ENCODE measurements at places on chromosomes 2 and 18. TPM values are rescaled to one million over a fixed set of nuclear protein-coding genes. Genes with fewer than 3 reads are reported as not detected.

CKAP2L gene
- 1.5 TPM for total RNA-seq

TMEM169 gene
- total RNA-seq: 4.3 TPM

REV1 gene
- 49.9 TPM for total RNA-seq

MMADHC gene
- total RNA-seq: 56.8 TPM

CHMP3 gene
- 71.1 TPM for total RNA-seq

C2orf66 gene
- total RNA-seq: not detected

DNA sequence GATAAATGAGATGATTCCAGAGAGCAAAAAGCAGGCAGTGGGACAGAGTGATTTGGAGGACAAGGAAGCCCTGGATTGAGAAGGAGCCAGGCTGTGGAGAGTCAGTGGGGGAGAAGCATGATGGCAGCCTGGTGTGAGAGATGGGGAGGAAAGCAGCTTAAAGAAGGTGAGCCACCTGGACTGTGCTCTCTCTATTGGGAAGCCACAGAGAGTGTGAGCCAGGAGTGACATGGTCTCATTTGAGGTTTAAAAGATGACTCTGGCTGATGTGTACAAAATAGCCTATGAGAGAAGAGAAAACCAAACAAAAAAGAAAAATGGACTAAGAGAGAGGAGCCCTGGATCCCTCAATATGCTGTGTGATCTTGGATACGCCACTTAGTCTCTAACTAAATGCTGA is 12.9 kb upstream of the EPAS1 start:
- peaks cover 5% of the 10 kb centered on the region for H3K27me3 ChIP-seq
- no peak for DNase-seq
- H3K4me1 ChIP-seq: no peaks in the 10 kb centered on the region
- no peak overlapping the region for H3K4me3 ChIP-seq

GRCh38 chr18:6951336-6952090 is 166.1 kb downstream of the LAMA1 start:
- H3K27me3 ChIP-seq: no peaks in the 10 kb centered on the region
- H3K27ac ChIP-seq: no peak overlapping the region
- no peak for DNase-seq
- H3K4me3 ChIP-seq: no peak overlapping the region

DNA sequence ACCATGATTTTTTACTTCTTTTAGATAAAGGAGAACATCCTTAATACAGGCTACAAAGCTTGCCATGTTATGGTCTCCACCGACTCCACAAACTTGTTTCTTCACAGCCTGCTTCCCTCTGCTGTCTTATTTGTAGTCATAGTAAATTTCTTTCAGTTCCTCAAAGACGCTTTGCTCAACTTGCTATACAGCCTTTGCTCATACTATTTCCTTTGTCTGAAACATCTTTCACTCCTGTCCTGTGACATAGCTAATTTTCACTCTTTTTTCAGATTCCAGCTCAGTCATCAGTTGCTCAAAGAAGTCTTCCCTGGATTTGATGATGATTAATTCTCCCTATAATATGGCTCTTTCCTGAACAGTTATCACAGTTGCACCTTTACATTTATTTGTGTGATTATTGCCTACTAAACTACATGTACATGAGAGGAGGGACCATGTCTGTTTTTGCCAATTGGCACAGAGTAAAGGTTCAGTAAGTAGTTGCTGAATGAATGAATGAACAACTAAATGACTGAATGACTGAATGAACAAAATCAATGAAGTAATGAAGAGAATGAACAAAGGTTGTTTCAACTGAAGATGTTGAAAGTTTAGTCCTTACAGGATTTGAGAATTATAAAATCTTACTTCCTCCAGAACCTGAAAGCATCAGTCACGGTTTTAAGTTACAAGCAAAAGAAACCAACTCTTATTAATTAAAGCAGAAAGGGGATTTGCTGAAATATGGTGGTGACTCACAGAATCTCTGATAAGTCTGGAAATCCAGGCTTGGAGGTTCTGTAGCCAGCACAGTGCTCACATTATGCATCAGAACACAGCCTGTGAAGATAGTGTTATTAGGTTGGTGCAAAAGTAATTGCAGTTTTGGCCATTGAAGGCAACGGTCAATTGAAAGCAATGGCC is 186.4 kb upstream of the FAM98A start:
- no peak overlapping the region for H3K27ac ChIP-seq
- no peaks in the 10 kb centered on the region for H3K27me3 ChIP-seq
- no peak overlapping the region for H3K4me3 ChIP-seq
- DNase-seq: no peak
- H3K4me1 ChIP-seq: no peaks in the 10 kb centered on the region
- no peaks in the 10 kb centered on the region for H3K36me3 ChIP-seq

DNA sequence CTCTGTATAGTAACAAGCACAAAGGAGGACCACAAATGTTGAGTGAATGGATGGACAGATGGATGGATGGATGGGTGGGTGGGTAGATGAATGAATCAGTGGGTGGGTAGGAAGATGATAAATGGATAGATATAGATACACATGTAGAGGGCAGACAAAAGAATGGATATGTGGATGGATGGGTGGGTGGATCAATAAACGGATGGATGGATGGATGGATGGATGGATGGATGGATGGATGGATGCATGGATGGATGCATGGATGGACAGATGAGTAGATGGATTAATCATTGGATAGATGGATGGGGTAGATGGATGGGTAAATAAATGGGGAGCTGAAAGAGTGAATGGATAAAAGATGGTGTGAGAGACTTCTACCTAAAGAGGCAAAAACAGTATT is 92.3 kb upstream of the GPR45 start:
- H3K4me3 ChIP-seq: no peak overlapping the region
- DNase-seq: no peak
- H3K36me3 ChIP-seq: no peaks in the 10 kb centered on the region
- peaks cover 3% of the 10 kb centered on the region for H3K4me1 ChIP-seq
- peaks cover 12% of the 10 kb centered on the region for H3K27me3 ChIP-seq

DNA sequence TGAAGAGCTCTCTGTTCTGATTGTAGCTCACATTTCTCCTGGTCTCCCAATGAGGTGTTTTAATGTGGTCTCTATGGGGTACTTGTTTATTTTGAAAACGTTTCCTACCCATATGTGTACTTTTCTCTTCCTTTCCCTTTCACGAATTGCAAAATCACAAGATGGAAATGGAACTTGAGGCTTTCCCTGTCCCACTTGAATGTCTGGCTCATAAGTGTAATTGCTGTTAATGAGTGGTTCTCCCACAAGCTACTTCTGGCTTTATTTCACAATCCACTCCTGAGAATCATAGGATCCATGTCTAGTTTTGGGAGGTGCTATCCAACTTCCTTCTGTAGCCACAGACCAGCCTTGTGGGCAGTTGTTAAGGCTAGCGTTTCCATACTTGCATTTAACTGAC is 81.1 kb upstream of the CAVIN2 start:
- no peak overlapping the region for H3K4me3 ChIP-seq
- H3K27me3 ChIP-seq: no peaks in the 10 kb centered on the region
- no peak overlapping the region for H3K27ac ChIP-seq

- H3K27ac ChIP-seq: no peak overlapping the region
- H3K36me3 ChIP-seq: no peaks in the 10 kb centered on the region
- H3K4me1 ChIP-seq: no peaks in the 10 kb centered on the region
- peaks cover 9% of the 10 kb centered on the region for H3K27me3 ChIP-seq
- H3K4me3 ChIP-seq: no peak overlapping the region
Measured at GRCh38 chr2:109409321-109410038, 204.3 kb downstream of the SEPTIN10 start.

DNA sequence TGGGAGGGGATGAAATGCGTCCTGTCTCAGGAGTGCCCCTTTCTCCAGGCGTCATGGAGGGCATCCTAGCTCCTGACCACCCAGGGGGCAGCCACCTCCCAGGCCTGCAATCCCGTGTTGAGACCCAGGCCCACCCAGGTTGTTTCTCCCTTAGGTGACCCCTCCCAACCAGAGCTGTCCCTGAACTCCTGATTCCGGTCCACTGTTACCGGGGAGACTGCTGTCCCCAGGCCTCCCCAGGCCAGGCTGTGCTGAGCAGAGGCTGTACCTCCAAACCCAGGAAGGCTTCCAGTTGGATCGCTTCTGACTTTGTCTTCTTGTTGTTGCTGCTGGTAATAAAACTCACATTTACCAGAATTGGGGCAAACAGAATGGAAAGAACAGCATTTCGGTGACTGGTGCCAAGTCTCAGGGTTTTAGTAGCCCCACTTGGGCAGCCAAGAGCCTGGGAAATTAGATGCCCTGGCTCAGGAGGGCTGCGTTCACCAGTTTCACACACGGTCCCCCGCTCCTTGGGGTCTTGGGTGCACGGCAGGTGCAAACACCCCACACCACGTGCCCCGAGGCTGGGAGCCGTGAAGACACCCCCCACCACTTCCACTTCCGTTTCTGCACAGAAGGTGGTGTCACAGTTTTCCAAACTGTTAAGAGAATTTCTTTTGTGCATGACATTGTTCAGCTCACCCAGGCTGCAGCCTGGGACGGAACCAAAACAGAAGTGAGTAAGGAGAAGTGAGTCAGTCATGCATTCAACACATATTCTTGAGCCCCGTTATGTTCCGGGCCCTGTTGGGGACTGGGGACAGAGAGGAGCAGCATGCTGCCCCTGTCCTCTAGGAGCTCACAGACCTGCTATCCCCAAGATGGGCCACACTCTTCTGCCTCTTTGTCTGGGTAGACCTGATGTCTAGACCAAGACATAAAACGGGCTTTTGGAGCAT is 29.4 kb downstream of the ITM2C start:
- no peak overlapping the region for H3K4me3 ChIP-seq
- no peak for DNase-seq
- H3K4me1 ChIP-seq: peaks cover 39% of the 10 kb centered on the region
- no peaks in the 10 kb centered on the region for H3K27me3 ChIP-seq
- no peak overlapping the region for H3K27ac ChIP-seq

DNA sequence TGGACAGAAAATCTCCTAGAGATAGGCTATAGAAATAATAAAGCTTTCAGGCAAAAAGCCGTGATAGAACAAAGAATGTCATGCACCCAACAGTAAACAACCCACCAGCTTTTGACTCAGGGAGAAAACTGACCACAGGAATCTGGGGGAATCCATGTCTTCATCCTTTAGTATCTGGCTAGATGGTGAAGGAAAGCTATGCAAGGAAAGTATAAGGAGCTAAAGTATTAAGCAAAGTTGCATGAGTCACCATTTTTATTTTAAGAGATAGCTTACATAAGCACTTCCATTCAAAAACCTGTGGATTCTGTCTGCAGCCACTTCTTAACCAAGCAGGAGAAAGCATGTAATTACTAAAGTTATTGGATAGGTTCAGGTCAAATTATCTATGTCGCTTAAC is 363.8 kb downstream of the LRP1B start:
- H3K36me3 ChIP-seq: no peaks in the 10 kb centered on the region
- no peak for DNase-seq
- H3K4me3 ChIP-seq: no peak overlapping the region
- no peaks in the 10 kb centered on the region for H3K4me1 ChIP-seq

- H3K27ac ChIP-seq: peak overlapping the region; percentile 89
- no peak overlapping the region for H3K4me3 ChIP-seq
- no peak for DNase-seq
- no peaks in the 10 kb centered on the region for H3K27me3 ChIP-seq
- peaks cover 87% of the 10 kb centered on the region for H3K4me1 ChIP-seq
- H3K36me3 ChIP-seq: peaks cover 8% of the 10 kb centered on the region
Measured at GRCh38 chr2:126660971-126661370, 5.0 kb downstream of the GYPC start.

- no peaks in the 10 kb centered on the region for H3K4me1 ChIP-seq
- H3K36me3 ChIP-seq: no peaks in the 10 kb centered on the region
- no peak for DNase-seq
- H3K27me3 ChIP-seq: no peaks in the 10 kb centered on the region
- H3K27ac ChIP-seq: no peak overlapping the region
Measured at GRCh38 chr2:71802556-71802955, 345.1 kb downstream of the CYP26B1 start.

DNA sequence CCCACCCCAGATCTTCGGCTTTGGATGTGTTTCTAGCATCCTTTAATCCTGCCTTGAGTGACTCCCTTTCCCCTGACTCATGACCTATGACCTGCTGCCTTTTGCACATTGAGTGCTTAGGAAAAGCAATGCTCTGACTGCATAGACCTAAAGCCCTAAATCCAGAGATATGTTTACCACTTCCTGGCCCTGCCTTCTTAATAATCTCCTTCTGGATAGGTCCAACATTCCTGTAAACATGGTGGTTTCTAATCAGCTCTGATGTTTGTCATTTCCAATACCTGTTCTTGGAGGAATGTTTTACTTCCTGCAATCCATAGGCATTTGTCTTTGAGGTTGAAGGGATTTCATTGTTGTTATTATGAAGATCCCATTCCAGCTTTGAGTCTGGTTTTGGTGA is 2.3 kb downstream of the SLC3A1 start:
- H3K4me3 ChIP-seq: no peak overlapping the region
- H3K27ac ChIP-seq: no peak overlapping the region
- no peak for DNase-seq
- H3K4me1 ChIP-seq: no peaks in the 10 kb centered on the region
- no peaks in the 10 kb centered on the region for H3K36me3 ChIP-seq
